ENCODE measurements at places on chromosomes 13 and 19. TPM values are rescaled to one million over a fixed set of nuclear protein-coding genes. Genes with fewer than 3 reads are reported as not detected.

Gene MYO16
- total RNA-seq: not detected

Gene ZNF667
- 5.3 TPM for total RNA-seq

Gene KLK5
- not detected for total RNA-seq

Gene PGLYRP1
- not detected for total RNA-seq

Gene APOC4
- total RNA-seq: not detected

DNA sequence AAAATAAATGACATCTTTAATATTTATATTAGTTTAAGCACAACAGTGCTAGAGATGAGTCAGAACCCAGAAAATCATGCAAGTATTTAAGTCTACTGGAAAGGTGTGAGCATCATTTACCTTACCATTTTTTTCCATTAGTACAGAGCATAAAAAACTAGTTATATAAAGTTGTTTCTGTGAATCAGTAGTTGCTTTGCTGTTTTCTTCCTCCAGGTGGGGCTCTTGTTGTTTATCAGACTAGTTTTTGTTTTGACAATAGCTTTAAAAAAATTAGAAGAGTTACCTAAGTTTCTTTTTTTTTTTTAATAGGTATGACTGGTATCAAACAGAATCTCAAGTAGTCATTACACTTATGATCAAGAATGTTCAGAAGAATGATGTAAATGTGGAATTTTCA, 12.7 kb downstream of the SUGT1 start:
- H3K27ac ChIP-seq: no peak overlapping the region
- no peaks in the 10 kb centered on the region for H3K27me3 ChIP-seq
- no peaks in the 10 kb centered on the region for H3K4me1 ChIP-seq
- no peak overlapping the region for H3K4me3 ChIP-seq

- no peak for DNase-seq
- no peak overlapping the region for H3K4me3 ChIP-seq
- no peak overlapping the region for H3K27ac ChIP-seq
- no peaks in the 10 kb centered on the region for H3K4me1 ChIP-seq
These were observed 233.9 kb downstream of the ZIC5 start for GRCh38 chr13:99737481-99738245.

DNA sequence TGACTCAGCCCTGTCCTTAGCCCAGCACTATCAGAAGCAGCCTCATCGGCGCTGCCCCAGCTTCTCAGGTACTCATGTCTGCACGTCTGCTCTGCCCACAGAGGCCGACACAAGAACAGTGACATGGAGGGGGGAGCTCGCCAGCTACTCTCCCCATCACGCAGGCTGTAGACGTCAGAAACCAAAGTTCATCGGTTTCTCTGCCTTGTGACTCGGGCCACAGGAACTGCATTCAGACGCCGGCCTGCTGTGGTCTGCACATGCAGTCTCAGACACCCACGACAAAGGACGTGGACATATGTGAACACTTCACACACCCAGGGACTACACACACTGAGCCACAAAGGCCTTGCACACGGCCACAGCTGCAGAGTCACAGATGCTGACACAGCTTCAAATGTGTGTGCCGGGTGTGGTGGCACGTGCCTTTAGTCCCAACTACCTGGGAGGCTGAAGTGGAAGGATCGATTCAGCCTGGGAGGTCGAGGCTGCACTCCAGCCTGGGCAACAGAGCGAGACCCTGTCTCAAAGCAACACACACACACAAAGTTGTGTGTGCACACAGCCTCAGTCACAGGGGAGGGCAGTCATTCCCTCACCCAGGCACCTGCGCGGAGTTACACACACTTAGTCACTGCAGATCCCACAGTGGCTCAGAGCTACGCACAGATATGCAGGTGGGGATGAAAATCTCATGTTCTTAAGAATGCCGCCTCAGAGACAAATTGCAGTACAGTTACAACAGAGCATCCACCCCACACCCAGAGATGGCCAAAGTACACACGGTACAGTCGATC, 4.9 kb upstream of the ZFP36 start:
- peak; percentile 81 for DNase-seq
- H3K36me3 ChIP-seq: no peaks in the 10 kb centered on the region
- H3K4me3 ChIP-seq: no peak overlapping the region
- peak overlapping the region; percentile 99 for H3K27ac ChIP-seq
- peaks cover 47% of the 10 kb centered on the region for H3K4me1 ChIP-seq

GRCh38 chr13:80039000-80039399, 301.9 kb downstream of the SPRY2 start:
- H3K4me1 ChIP-seq: peaks cover 39% of the 10 kb centered on the region
- H3K4me3 ChIP-seq: no peak overlapping the region
- DNase-seq: no peak
- H3K27me3 ChIP-seq: no peaks in the 10 kb centered on the region

- DNase-seq: peak; percentile 90
- H3K4me3 ChIP-seq: no peak overlapping the region
- H3K27ac ChIP-seq: peak overlapping the region; percentile 64
- H3K27me3 ChIP-seq: no peaks in the 10 kb centered on the region
- H3K4me1 ChIP-seq: peaks cover 11% of the 10 kb centered on the region
- no peaks in the 10 kb centered on the region for H3K36me3 ChIP-seq
These were observed 9.6 kb upstream of the NOTCH3 start for GRCh38 chr19:15210323-15210781.

DNA sequence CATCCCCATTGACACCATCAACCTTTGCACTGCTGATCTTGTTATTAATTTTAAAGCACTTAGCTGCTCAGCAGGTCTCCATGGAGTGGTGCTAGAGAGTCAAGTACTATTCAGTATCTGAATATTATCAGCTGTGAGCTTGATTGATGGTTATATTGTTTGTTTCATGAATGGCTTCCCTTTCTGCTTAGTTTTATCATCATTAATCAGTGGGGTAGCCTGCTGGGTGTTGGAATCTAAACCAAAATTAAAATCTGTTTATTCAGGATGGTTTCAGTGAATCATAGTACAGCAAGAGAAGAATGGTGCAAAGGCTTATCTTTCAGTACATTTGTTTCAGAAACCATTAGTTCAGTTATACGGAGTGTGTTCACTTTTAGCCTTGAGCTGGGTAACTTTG, 42.5 kb upstream of the SCEL start:
- peak; percentile 51 for DNase-seq
- no peak overlapping the region for H3K4me3 ChIP-seq
- H3K27me3 ChIP-seq: peaks cover 2% of the 10 kb centered on the region
- no peak overlapping the region for H3K27ac ChIP-seq

- no peak overlapping the region for H3K27ac ChIP-seq
- H3K4me1 ChIP-seq: no peaks in the 10 kb centered on the region
- no peak for DNase-seq
- H3K27me3 ChIP-seq: no peaks in the 10 kb centered on the region
These were observed 8.1 kb upstream of the C5AR2 start for GRCh38 chr19:47323872-47324271.

DNA sequence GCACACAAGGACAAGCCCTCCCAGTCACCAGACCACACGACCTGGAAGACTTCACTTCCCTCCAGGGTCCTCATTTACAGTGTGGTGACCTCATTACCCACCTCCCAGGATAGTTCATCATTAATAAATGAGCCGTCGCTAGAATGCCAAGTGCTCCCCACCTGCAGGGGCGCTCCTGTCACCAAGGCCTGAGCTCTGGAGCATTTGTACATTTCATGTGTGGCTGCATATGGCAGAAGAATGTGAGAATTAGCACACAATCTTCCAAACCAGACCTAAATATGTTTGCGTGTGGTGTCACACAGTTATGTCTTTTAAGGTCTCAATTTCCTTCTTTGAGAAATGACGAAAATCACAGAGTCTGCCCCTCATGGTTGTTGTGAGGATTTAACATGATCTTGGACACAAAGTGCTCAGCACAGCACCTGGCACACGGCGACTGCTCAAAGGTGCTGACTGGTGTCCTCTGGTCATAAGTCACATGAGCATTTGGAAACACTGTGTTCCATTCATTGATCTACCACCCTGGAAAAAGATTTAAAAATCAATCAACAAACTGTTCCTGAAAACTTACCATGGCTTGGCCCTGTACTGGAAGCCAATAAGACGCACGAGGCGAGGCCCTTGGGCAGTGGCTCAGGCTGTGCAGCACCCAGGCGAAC, 150.6 kb upstream of the SPACA7 start:
- H3K27ac ChIP-seq: no peak overlapping the region
- no peaks in the 10 kb centered on the region for H3K27me3 ChIP-seq
- H3K4me3 ChIP-seq: no peak overlapping the region
- no peaks in the 10 kb centered on the region for H3K36me3 ChIP-seq
- no peak for DNase-seq

GRCh38 chr19:13076320-13076719, 26.3 kb downstream of the LYL1 start:
- DNase-seq: no peak
- peaks cover 30% of the 10 kb centered on the region for H3K36me3 ChIP-seq
- H3K27ac ChIP-seq: peak overlapping the region; percentile 27
- no peaks in the 10 kb centered on the region for H3K27me3 ChIP-seq

- peaks cover 52% of the 10 kb centered on the region for H3K4me1 ChIP-seq
- no peaks in the 10 kb centered on the region for H3K36me3 ChIP-seq
- DNase-seq: no peak
- no peak overlapping the region for H3K27ac ChIP-seq
- H3K4me3 ChIP-seq: peak overlapping the region; percentile 78
These were observed 63.1 kb downstream of the KCNRG start for GRCh38 chr13:50078231-50078894.

DNA sequence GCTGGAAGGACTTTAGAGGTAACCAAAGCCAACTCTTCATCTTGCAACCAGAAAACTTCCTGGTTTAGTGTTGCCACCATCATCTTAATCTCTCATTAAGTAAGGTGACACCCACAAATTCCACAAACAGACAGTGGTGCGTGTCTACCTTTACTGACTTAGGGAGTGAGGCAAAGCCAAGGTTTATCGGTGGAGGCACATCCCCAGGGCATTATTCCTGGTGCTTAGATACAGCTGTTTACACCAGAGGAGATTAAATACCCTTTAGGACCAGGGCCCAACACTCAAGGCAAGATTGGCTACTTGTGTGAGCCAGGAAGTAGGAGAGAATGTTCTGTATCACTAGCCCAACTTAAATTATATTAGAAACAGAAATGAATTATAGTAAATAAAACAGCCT, 9.5 kb downstream of the STOML3 start:
- H3K27me3 ChIP-seq: 0 out of 2 replicates have a peak, but pooled peaks cover 10% of the 10 kb centered on the region
- no peak overlapping the region for H3K27ac ChIP-seq
- H3K4me3 ChIP-seq: no peak overlapping the region
- H3K36me3 ChIP-seq: no peaks in the 10 kb centered on the region
- DNase-seq: no peak

GRCh38 chr13:105139380-105140285, 1395.8 kb downstream of the EFNB2 start:
- H3K4me1 ChIP-seq: no peaks in the 10 kb centered on the region
- DNase-seq: no peak
- H3K27me3 ChIP-seq: no peaks in the 10 kb centered on the region

DNA sequence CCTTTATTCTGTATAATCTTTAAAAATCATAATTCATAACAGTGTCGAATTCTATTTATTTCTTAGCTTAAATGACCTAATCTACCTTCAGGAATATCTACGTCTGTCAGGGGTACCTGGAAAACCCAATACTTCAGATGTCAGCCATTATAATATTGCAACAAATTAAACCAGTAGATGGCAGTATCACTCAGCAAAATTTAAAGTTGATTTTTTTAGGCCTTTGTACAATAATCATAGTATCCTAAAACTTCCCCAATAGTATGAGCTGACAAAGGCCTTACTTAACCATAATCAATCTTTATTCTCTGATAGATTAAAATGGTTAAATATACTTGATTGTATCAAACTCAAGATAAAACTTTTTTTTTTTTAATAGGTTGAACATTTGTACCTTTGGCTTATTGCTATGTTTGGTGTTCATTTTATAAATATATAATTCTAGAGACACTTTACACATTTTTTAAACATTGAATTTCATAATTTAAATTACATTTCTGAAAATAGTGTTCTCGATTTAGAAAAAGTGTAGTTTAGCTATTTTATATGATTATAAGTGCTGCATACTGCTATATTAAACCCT, 830.2 kb upstream of the SPRY2 start:
- H3K36me3 ChIP-seq: no peaks in the 10 kb centered on the region
- no peaks in the 10 kb centered on the region for H3K27me3 ChIP-seq
- DNase-seq: peak; percentile 24
- H3K4me1 ChIP-seq: no peaks in the 10 kb centered on the region

DNA sequence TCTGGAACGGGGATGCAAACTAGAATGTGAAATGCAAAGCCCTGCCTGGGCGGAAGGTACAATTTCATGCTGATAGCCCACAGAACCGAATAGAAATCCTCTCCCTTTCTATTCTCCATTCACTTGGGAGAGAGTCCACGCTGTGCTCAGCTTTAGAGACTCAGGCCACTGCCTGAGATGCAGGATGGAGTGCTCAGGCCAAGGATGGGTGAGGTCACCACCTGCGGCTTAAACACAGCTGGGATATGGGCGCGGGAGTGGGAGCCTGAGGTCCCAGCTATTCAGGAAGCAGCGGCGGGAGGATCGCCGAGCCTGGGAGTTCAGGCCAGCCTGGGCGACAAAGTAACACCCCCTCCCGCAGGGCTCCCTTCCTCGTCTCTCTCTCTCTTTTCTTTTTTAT, 446 bp upstream of the ZNF83 start:
- H3K27ac ChIP-seq: peak overlapping the region; percentile 92
- H3K4me3 ChIP-seq: peak overlapping the region; percentile 84
- DNase-seq: peak; percentile 79
- H3K4me1 ChIP-seq: peaks cover 11% of the 10 kb centered on the region
- no peaks in the 10 kb centered on the region for H3K36me3 ChIP-seq

DNA sequence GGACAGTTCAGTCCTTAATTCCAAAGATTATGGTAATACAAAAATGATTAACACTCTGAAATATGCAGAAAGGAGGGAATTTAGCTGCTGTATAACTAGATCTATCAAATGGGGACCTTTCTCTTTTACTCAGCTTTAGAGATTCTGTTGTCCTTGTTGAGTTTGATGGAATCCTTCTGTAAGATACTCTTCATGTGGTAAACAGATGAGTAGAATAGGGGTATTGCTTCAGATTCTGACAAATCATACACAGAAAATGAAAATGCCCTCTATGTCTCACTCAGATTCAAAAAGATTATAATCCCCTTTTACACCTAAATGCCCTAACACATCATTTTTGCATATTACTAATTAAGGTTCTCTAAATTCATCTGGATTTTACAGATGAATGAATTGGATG, 50.7 kb downstream of the ARHGAP35 start:
- DNase-seq: no peak
- no peaks in the 10 kb centered on the region for H3K36me3 ChIP-seq
- H3K4me3 ChIP-seq: no peak overlapping the region

GRCh38 chr13:25018729-25019115, 77.2 kb upstream of the PABPC3 start:
- H3K4me1 ChIP-seq: no peaks in the 10 kb centered on the region
- DNase-seq: no peak
- peaks cover 30% of the 10 kb centered on the region for H3K27me3 ChIP-seq
- H3K27ac ChIP-seq: no peak overlapping the region
